ENCODE measurements at places on chromosomes 16 and 17.

DNA sequence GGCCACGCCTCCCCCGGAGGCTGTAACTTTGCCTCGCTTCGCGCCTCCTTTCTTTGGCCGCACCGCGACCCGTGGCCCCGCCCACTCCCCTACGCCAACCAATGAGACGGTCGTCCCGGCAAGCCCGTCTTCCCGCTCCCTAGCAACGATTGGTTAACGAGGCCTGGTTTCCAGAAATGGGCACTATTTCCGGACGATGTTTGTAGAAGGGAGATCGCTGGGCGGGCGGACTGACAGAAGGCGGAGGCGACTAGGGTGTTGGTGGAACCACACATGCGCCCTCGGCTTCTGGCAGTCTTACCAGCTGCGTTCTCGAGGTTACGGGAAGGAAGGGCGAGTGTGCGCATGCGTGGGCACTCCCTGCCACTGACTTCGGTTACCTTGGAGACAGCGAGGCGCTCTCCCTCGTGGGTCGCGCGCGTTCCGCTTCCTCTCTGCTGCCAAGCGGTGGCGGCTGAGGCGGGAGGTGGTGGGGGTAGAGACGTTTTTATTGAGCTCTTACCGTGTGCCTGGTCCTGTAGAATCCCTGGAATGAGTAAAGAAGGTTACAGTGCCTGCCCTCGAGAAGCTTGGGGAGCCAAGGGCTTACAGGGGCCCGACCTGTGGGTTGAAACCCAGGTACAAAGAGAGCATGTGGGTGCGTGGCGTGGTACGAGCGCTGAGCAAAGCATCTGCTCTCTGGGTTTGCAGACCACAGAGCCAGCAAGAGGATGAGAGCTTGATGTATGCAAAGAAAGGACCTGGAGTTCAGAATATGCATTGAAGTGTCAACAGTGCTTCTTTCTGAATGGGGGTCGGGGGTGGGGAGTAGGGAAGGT, 500 bp upstream of the MAP3K14 start:
- DNase-seq, result peak; percentile 100

DNA sequence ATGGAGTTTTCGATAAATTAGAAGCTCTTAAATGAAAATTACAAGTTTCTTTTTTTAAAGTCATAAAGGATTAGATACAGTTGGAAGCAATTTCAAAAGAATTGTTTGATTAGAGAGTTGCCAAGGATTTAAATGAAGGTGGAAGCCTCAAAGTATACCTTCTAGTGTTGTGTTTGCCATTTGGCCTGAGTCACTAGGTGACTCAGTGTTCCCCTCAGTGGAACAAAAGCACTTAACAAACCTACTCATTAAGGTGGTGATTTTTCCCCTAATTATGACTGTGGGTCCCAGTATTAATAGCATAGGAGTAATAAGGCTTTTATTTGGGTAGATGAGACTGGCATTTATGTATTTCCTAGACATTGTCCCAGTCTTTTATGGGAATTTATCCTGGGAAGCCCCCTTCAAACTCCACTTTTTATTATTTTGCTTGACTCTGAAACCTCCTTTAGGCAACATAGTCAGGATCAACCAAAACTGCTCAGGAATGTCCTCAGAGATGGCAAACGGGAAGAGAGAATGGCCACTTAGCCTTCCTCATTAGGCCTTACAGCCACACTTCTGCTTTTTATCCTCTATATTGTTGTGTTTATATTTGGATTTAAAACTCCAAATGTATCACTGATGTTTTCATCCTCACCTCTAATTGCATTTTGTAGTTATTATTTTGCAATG, 161.0 kb downstream of the FTO start:
- DNase-seq, result no peak

DNA sequence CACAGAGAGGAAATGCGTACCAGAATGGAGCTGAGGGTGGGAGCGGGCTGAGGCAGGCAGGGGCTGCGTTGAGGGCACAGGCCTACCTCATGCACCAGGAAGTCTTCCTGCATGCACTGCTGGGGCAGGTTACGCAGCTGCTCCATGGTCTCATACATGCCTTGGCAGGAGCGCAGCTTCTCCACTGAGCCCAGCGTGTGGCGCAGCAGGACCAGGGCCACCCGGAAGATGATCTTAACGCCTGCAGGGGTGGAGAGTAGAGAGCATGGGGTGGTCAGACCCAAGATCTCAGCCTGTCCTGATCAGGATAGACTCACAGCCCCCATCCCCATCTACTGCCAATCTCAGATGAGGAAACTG, 3.4 kb upstream of the CD2BP2 start:
- no peak for DNase-seq

DNA sequence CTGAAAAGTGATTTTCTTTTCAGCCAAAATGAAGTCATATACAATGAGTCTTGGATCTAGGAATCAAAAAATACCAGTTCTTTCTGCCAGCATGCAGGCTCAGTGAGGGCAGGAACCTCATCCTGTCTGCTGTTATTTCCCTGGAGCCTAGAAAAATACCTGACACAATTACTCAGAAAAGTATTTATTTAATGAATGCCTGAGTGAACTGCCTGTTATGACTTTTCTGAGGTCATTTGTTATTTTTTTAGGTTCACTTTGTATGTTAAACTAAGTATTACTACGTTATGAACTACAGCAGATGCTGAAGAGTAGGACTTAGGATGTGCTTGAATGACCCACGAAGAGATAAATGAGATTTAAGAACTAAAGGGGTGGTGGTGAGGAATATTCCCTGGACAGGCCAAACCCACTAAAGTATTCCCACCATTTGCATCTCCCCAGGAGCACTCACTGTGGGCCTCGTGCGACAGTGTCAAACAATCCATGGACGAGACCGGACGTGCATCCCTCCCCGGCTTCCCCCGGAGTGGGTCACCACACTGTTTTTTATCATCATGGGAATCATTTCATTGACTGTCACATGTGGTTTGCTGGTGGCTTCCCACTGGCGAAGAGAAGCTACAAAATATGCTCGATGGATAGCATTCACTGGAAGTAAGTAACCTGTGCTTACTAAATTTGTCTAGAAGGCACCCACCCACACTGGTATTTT, 17.1 kb upstream of the VWA3A start:
- DNase-seq, result no peak

DNA sequence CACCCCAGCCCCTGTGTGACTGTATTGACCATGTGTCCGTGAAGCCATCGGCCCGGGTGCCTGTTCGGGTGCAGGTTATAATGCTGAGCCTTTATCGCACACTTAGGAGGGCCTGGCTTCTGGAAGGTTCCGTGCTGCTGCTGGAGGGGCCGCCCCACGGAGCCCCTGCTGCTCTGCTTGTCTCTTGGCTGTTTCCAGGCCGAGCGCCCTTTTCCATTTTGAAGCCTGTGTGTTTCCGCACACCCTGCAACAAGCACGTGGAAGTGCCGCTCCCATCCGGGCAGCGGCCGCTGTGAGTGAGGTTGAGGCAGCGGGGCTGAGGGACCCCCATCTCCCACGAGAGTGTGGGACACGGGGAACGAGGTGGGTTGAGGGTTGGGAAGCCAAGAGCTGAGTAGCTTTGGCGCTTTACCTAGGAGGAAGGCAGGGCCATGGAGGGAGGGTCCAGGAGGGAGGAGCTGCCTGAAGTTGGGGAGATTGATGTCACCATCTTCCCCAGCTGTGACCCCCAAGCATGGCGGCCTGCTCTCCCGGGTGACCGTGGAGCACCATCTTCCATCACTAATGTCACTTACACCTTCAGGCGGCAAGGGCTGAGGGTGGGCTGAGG, 200.1 kb upstream of the GSE1 start:
- no peak for DNase-seq

DNA sequence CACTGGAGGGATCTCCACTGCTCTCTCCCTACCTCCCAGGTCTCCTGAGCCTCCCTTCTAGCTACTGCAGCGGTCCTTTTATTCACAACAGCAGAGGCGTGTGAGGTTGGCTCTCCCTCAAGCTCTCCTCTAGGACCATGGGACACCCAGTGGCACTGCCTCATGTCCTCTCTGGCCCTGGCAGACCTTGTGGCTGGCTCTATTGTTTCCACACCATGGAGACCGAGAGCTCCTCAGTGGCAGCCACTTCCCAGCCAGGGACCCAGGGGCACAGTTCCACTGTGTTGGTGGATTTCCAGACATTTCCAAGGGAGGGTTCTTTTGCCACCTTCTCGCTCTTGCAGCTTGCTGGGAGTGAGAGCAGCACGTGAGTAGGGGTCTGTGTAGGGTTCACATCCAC, 204.9 kb downstream of the AXIN2 start:
- DNase-seq, result no peak

DNA sequence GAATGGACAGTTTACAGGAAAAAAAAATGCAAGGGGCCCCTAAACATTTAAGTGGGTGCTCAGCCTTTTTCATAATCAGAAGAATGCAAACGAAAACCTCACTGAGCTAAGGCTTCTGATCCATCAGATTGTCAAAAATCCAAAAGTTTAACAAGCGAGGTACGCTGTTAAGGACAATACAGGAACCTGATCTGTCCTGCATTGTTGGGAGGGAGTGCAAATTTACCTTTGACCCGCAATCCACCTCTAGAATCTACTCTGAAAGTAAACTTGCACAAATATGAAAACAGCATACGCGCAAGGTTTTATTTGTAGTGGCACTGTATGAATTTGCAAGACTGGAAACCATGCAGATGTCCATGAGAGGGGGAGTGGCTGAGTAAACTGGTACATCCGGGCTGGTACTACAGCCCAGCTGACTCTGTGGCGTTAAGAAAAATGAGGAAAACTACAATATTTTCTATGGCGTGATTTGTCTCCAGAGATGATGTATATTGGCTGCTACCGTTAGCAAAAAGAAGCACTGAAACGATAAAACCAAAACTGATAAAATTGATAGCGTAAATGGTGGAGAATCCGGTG, 28.8 kb upstream of the ST6GALNAC1 start:
- DNase-seq, result no peak

GRCh38 chr17:78143214-78144146, 2.7 kb upstream of the C17orf99 start:
- no peak for DNase-seq

- DNase-seq, result no peak
These were observed 620 bp upstream of the VWA3A start for GRCh38 chr16:22091721-22092120.

- DNase-seq, result no peak
These were observed 145.3 kb upstream of the CDH13 start for GRCh38 chr16:82481455-82481854.

- DNase-seq, result peak; percentile 46
These were observed 89.3 kb downstream of the SDR42E1 start for GRCh38 chr16:81921843-81922584.

- no peak for DNase-seq
These were observed 58.9 kb downstream of the NOS2 start for GRCh38 chr17:27741361-27741861.

DNA sequence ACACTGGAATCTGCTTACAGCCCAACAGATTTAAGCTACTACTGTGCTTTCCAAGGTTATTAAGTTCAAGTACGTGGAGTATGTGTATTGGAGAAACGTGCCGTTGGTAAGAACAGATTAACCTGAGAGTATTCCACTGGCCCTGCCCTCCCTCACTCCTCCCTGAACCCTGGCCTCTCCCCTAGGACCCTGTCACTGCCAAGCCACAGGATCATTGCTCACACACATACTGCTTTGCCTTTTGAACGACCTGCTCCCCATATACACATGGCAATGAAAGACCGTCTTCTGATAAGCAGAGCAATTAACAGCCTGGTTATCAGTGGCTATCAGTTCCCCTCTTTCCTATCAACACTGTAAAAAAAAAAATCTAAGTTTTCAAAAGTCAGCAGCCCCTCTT, 458.9 kb upstream of the DYNLRB2 start:
- no peak for DNase-seq

DNA sequence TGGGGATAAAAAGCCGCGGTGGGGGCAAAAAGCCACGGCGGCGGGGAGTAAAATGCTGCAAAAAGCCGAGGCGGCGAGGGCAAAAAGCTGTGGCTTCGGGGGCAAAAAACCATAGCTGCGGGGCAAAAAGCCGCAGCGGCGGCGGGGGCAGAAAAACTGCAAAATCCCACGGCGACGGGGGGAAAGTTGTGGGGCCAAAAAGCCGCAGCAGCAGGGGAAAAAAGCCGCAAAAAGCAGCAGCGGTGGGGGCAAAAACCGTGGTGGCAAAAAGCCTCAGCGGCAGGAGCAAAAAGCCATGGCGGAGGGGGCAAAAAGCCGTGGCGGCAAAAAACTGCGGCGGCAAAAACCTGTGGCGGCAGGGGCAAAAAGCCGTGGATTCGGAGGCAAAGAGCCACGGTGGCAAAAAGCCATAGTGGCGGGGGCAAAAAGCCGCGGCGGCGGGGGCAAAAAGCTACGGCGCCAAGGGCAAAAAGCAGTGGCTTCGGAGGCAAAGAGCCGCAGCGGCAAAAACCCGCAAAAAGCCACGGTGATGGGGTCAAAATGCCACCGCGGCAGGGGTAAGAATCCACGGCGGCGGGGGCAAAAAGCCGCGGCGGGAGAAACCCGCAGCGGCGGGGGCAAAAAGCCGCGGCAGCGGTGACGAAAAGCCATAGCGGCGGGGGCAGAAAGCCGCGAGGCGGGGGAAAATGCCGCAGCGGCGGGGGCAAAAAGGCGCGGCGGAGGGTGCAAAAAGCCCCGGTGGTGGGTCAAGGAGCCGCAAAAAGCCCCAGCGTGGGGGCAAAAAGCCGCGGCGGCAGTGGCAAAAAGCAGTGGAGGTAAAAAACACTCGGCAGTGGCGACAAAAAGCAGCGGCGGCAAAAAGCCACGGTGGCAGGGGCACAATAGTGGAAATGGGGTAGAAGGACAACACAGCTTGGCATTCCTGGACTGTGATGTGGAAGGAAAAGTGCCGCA, 192.8 kb downstream of the SHCBP1 start:
- no peak for DNase-seq

- no peak for DNase-seq
These were observed 28.5 kb downstream of the NUP93 start for GRCh38 chr16:56758432-56758831.

DNA sequence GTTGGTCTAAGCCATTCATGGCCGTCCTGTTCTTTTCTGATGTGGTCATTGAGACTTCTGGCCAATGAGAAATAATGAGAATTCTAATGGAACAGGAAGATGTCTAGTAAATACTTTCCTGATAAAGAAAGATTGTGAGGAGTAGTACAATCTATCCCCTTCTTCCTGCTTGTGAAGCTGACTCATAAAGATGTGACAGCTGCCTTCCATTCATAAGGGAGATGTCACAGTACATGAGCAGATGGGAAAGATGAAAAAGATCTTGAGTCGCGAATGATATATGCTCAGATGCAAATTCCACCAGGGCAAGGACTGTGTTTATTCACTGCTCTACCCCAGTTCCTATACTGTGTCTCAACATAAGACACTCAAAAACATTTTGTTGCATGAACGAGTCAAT, 111.7 kb upstream of the FOXF1 start:
- DNase-seq, result no peak

- no peak for DNase-seq
These were observed 299.3 kb upstream of the SOX9 start for GRCh38 chr17:71821511-71821910.

DNA sequence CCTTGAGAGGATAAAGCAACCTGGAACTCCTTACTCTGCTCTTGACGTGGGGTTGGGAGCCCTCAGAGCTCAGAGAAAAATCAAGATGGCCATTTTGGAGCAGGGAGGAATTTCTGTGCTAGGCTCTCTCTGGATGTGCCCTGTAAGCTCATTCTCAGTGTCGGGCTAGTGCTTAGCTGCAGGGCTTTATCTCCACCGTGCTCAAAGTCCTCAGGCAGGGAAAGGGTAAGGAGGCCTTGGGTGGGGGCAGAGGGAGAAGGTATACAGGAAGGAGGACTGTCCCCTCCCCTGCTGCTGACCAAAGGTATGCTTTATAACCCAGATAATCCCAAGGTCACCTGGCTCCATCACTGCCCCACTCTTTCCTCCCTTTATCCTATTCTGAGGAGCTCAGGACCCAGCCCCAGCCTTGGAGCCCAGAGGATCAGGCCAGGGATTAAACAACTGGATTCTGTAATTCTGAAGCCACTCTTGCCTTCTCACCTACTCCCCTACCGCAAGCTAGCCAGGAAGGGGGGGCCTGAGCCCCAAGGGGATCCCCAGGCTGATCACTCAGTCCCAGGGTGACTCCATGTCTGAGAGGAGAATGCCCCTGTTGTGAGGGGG, 1.1 kb downstream of the DHRS11 start:
- no peak for DNase-seq

Measured in muscle of back (tissue), 13 donors.